ENCODE measurements at places on chromosomes 2 and 18.

DNA sequence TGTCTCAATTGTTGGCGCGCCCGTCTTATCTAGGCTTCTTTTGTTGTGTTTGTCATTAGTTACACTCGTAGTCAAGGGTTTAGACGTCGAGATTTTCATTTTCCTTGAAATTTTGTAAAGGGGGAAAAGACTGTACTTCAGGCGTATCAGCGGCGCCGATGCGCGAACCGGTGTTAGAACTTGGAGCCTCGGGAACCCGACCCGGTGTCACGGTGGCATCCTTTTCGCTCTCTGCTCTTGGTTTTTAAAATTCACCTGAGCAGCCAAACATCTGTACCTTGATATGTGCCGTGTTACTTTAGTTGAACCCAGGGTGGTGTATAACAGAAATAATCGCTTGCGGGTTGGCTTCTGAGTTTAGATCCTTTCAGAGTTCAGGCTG is 643 bp downstream of the RMC1 start:
- DNase-seq = no peak

- DNase-seq = no peak
Observed at GRCh38 chr2:172040311-172040710, 40.6 kb downstream of the METAP1D start.

- DNase-seq = no peak
Observed at GRCh38 chr2:58140508-58141072, 94.0 kb downstream of the VRK2 start.

GRCh38 chr2:230861552-230862255 is 3.0 kb upstream of the ITM2C start:
- DNase-seq = no peak

DNA sequence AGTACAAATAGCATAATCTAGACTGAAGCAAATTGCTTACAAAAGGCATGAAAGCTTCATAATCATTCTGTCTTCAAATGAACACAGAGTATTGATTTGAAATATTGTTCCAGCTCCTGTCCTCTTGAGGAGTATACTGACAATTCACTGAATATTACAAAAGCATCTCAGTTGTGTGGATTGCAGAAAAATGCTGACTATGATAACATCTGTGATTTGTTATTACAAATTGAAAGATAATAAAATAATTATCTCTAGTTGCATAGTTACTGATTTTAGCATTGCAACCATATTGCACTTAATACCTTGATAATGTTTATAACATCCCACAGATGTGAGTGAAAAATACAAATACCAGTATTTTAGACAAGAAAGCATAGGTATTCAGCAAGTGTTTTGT is 49.2 kb upstream of the FN1 start:
- DNase-seq = no peak

- DNase-seq = no peak
Observed at GRCh38 chr18:54675076-54675475, 84.0 kb downstream of the DYNAP start.

DNA sequence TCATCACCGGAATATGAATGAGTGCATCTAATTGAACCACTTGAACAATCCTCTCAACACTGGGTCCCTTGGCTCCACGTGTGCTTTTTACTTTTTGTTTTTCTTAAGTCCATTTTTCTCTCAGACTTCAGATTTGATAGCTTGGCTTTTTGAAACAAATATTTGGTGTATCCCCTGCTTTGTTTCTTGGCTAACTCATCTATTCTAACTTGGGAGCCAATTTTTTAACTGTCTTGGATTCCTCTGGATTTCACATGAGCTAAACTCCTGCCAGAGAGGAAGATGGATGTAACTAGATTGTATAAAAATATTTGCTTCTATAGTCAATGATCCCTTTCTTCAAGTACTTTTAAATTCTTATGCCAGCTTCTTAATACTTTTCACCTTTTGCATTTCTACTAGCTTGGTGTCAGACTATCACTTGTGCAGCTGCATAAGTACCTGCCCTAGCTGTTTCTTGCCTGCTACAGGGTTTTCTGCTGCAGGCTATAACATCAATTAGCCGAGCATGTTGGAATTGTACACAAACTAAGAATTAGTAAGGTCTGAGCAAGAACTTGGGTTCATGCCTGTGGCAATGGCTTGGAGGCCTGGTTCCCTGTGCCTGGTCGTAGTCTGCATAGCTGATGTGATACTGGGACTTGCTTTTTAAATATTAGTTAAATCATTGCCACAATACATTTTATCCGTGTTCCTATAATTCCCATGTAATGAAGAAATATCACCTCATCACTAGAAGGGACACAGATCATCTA is 281.5 kb downstream of the EN1 start:
- no peak for DNase-seq

Measured in stimulated activated CD8-positive, alpha-beta memory T cell treated with anti-CD3 and anti-CD28 coated beads, Interleukin-4, amount 100 ng/mL, for 4 hours (primary cell).